ENCODE measurements at places on chromosomes 3 and 15. TPM values are rescaled to one million over a fixed set of nuclear protein-coding genes. Genes with fewer than 3 reads are reported as not detected.

Gene KLHL40
- not detected for total RNA-seq

GRCh38 chr3:153426344-153426743 lies 264.3 kb downstream of the RAP2B start:
- no peak for DNase-seq
- no peaks in the 10 kb centered on the region for H3K4me1 ChIP-seq
- H3K27ac ChIP-seq = no peak overlapping the region
- no peak overlapping the region for H3K4me3 ChIP-seq
- H3K27me3 ChIP-seq = no peaks in the 10 kb centered on the region

Gene BCL2A1
- total RNA-seq = 14.2 TPM

GRCh38 chr3:2446146-2446545 lies 347.5 kb downstream of the CNTN4 start:
- no peak overlapping the region for H3K27ac ChIP-seq
- H3K4me3 ChIP-seq = no peak overlapping the region
- H3K36me3 ChIP-seq = no peaks in the 10 kb centered on the region
- no peak for DNase-seq

DNA sequence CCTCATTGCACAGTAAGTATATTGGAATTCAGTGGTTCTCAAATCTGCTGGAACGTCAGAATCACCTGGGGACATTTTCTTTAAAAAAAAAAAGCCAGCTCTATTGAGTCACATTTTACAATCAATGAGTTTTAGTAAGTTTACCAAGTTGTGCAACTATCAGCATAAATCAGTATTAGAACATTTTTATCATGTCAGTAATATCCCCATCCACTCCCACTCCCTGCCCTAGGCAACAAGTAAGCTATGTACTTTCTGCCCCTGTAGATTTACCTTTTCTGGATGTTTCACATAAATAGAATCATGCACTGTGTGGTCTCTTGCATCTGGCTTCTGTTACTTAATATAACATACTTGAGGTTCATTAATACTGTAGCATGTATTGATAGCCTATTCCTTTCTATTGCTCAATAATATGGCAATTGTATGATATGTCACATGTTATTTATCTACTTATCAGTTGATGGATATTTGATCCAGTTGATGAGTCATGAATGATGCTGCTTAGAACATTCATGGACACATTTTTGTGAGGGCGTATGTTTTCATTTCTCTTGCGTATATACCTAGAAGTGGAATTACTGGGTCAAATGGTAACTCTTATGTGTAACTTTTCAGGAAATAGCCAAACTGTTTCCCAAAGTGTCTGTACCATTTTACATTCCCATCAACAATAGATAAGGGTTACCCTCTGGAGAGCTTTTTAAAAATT lies 180.5 kb downstream of the THSD4 start:
- H3K4me1 ChIP-seq = peaks cover 21% of the 10 kb centered on the region
- no peak overlapping the region for H3K4me3 ChIP-seq
- DNase-seq = no peak
- no peaks in the 10 kb centered on the region for H3K36me3 ChIP-seq
- H3K27ac ChIP-seq = no peak overlapping the region

DNA sequence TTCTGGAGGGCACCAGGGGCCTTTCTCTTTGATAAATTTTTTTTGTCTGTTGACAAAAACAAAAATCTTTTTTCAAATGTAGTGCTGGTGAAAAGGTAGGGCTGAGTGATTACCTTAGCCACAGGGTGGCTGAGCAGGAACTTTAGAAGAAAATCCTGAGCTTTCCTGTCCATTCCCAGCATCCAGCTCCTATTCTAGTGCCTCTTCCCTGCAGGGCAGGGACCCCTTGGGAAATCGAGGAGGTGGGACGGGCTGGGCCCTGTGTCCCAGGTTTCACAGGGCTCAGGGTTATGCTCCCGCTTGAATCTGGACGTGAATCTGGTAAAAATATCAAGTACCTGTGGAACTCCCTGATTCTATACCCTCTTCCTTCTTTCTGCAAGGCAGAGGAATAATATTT lies 31.7 kb downstream of the EDEM1 start:
- DNase-seq = no peak
- H3K27ac ChIP-seq = no peak overlapping the region
- H3K4me1 ChIP-seq = no peaks in the 10 kb centered on the region

GRCh38 chr3:98136631-98137030 lies 6.1 kb downstream of the OR5H1 start:
- no peak for DNase-seq
- H3K27ac ChIP-seq = no peak overlapping the region
- no peaks in the 10 kb centered on the region for H3K4me1 ChIP-seq
- no peaks in the 10 kb centered on the region for H3K36me3 ChIP-seq
- no peak overlapping the region for H3K4me3 ChIP-seq
- H3K27me3 ChIP-seq = no peaks in the 10 kb centered on the region

DNA sequence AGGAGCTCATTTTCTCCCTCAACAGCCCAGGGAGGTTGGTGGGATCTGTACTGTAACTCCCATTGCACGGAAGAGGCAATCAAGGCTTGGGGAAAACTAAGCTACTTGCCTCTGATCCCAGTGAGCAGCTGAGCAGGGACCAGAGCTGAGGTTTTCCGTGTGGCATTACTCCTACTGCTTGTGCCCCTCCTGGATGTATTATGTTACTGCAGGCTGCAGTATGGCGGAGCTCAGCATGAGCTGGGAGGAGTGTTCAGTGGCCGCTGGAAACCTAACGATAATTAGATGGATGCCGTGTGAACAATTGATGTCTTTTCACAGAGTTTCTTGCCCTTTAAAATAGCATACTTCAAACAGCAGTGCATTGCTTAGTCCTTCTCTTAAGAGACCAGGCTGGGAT lies 2.0 kb upstream of the TPRG1 start:
- DNase-seq = no peak
- H3K36me3 ChIP-seq = no peaks in the 10 kb centered on the region

Gene CERS3
- 0.60 TPM for total RNA-seq

Gene PAK2
- total RNA-seq = 98.5 TPM

DNA sequence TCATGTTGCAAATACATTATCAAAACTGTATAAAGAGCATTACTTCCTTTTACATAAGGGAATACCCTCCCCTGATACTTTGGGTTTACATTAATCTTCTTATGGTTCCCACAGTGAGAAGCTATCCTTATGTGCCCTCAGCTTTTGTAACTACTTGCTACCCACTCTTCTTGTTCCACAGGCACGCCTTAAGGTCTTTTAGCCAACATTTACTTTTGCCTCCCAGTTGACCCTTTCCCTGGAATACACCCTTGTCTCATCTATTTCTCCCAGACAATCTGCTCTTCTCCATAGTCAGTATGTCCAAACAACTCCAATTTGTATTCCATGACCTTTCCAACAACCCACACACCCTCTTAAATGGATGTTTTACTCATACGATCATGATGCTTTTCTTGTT lies 116.8 kb upstream of the COL8A1 start:
- no peaks in the 10 kb centered on the region for H3K4me1 ChIP-seq
- no peaks in the 10 kb centered on the region for H3K36me3 ChIP-seq
- H3K27ac ChIP-seq = no peak overlapping the region
- H3K27me3 ChIP-seq = no peaks in the 10 kb centered on the region

- H3K4me1 ChIP-seq = no peaks in the 10 kb centered on the region
- H3K27ac ChIP-seq = no peak overlapping the region
- H3K36me3 ChIP-seq = peaks cover 36% of the 10 kb centered on the region
- no peak overlapping the region for H3K4me3 ChIP-seq
- DNase-seq = no peak
Observed at GRCh38 chr15:85125056-85125661, 143.5 kb downstream of the PDE8A start.

GRCh38 chr15:79282371-79283251 lies at the start of gene ANKRD34C:
ANKRD34C (plus strand) TSS chr15:79282722; CDS start chr15:79293285, 10,563 bp downstream.
- no peak for DNase-seq
- no peaks in the 10 kb centered on the region for H3K4me1 ChIP-seq
- H3K36me3 ChIP-seq = no peaks in the 10 kb centered on the region
- peaks cover 62% of the 10 kb centered on the region for H3K27me3 ChIP-seq

GRCh38 chr3:98966434-98966833 lies 64.9 kb upstream of the DCBLD2 start:
- H3K4me3 ChIP-seq = no peak overlapping the region
- H3K4me1 ChIP-seq = peaks cover 2% of the 10 kb centered on the region
- peaks cover 5% of the 10 kb centered on the region for H3K27me3 ChIP-seq
- no peak for DNase-seq
- no peak overlapping the region for H3K27ac ChIP-seq

Gene KCNMB3
- total RNA-seq = 1.1 TPM

Gene NPAP1
- not detected for total RNA-seq

- peaks cover 37% of the 10 kb centered on the region for H3K27me3 ChIP-seq
- H3K4me3 ChIP-seq = no peak overlapping the region
- no peak overlapping the region for H3K27ac ChIP-seq
- no peak for DNase-seq
Observed at GRCh38 chr3:184599143-184599542, 37.6 kb downstream of the EPHB3 start.

DNA sequence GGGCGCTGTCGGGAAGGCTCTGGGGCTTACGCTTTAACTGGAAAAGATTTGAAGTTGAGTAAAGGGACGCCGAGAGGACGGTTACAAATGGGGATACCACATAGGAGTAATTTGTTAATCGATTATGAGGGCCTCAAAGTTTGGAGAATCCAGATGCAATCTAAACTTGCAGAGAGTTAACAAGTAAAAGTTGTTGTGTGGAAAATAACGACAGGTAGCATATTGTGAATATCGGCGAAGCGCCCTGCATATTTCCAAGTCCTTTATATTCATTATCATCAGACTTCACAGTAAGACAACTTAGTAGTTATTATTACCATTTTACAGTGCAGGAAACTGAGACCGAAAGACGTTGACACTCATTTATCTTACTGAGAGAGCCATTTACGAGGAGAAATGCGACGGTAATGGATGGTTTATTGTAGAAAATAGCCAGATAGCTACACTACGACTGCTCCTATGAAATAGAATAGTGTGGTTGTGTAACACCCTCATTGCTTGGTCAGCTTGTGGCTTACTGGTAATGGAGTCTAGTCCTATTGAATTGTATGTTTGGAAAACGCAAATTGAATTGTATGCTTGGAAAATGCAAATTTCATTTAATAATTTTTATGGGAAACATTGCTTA lies 700 bp downstream of the MKRN2 start:
- no peaks in the 10 kb centered on the region for H3K36me3 ChIP-seq
- no peak for DNase-seq
- peak overlapping the region; percentile 95 for H3K27ac ChIP-seq
- H3K4me3 ChIP-seq = peak overlapping the region; percentile 97
- H3K4me1 ChIP-seq = peaks cover 60% of the 10 kb centered on the region

DNA sequence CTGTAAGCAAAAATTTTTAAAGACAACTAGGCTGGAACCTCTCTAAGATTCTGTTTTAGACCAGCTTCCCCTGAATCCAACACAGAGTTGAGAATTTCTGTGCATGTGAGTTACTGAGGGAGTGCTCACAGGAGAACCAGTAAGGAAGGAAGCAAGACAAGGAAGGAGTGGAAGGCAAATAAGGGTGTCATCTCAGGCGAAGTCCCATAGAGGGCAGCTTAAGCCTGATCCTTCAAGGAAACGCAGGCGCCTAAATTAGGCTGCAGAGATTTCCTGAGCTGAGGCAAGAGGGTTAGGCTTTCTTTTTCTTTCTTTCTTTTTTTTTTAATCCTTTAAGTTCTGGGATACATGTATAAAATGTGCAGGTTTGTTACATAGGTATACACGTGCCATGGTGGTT lies 36.2 kb upstream of the COL6A6 start:
- no peaks in the 10 kb centered on the region for H3K36me3 ChIP-seq
- H3K27me3 ChIP-seq = peaks cover 5% of the 10 kb centered on the region
- no peaks in the 10 kb centered on the region for H3K4me1 ChIP-seq
- DNase-seq = no peak
- no peak overlapping the region for H3K27ac ChIP-seq
- no peak overlapping the region for H3K4me3 ChIP-seq

GRCh38 chr3:159332535-159333099 lies 530.8 kb downstream of the MFSD1 start:
- H3K27me3 ChIP-seq = no peaks in the 10 kb centered on the region
- H3K4me1 ChIP-seq = no peaks in the 10 kb centered on the region
- no peak overlapping the region for H3K27ac ChIP-seq
- no peak for DNase-seq
- no peak overlapping the region for H3K4me3 ChIP-seq
- no peaks in the 10 kb centered on the region for H3K36me3 ChIP-seq

Gene RHOV
- not detected for total RNA-seq

- H3K36me3 ChIP-seq = no peaks in the 10 kb centered on the region
- H3K4me1 ChIP-seq = no peaks in the 10 kb centered on the region
- no peak overlapping the region for H3K27ac ChIP-seq
- DNase-seq = no peak
Observed at GRCh38 chr3:2950159-2950558, 160.0 kb downstream of the IL5RA start.

DNA sequence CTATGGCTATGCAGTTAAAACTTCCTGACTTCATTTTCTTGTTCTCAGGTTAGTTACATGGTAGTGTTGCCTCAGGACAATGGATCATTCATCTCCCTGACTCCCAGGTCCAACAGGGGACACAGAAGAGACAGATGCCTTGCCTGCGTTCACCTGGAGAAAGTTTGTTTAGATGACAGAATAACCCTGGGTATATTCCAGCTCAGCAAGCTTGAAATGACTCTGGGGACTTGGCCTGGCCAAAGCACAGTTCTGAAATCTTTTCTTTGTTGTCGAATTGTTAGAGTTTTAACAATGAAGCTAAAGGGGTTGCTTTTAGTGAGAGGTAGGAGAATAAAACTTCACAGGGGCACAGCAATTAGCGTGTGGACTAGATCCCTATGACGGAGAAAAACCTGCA lies 206.1 kb downstream of the PDZRN3 start:
- H3K27ac ChIP-seq = no peak overlapping the region
- no peak overlapping the region for H3K4me3 ChIP-seq
- H3K36me3 ChIP-seq = no peaks in the 10 kb centered on the region
- no peak for DNase-seq
- H3K27me3 ChIP-seq = peaks cover 2% of the 10 kb centered on the region
- no peaks in the 10 kb centered on the region for H3K4me1 ChIP-seq

DNA sequence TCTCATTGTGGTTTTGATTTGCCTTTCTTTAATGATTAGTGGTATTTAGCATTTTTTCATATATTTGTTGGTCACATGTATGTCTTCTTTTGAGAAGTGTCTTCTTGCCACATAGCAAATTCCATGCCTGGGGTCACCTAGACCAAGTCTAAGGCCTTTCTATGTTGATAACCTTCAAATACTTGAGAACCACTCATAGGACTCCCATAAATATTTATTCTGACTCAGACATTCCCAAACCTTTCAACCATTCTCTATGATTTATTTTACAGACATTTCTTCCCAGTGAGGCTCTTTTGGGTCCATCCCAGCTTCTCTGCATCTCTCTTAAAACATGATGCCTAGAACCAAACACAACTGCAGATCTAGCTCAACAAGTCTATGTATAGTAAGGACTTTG lies 69.2 kb downstream of the ATP8B4 start:
- no peak overlapping the region for H3K4me3 ChIP-seq
- no peak overlapping the region for H3K27ac ChIP-seq
- no peak for DNase-seq

GRCh38 chr3:105899516-105899915 lies 30.7 kb upstream of the CBLB start:
- DNase-seq = no peak
- no peak overlapping the region for H3K4me3 ChIP-seq
- no peaks in the 10 kb centered on the region for H3K27me3 ChIP-seq

All from activated CD4-positive, alpha-beta T cell treated with anti-CD3 and anti-CD28 coated beads, Interleukin-2, amount 10 ng/mL, durations not matched to agents 7 days and 5 days (primary cell).